ENCODE measurements at places on chromosomes 12 and 14.

GRCh38 chr12:106309671-106310505 lies 7.4 kb downstream of the TCP11L2 start:
- no peak for DNase-seq

- no peak for DNase-seq
Observed at GRCh38 chr12:119156401-119157044, 22.2 kb upstream of the HSPB8 start.

DNA sequence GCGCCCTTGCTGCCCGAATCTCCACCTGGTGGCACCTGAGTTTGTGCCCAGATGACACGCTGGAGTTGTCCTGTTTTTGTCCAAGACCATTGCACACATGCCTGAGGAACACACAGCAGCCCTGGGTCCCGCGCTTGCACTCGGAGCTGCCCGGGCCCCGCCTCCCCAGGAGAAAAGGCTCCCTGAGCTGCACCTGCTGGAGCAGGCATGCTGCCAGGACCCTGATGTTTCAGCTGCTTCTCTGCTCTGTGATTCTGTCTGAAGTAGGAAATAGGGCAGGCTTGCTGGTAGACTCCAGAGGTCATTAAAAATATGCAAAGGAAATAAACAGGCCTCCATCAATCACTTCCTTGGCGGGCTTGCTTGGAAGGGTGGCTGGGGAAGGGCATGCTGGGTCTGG lies 271.6 kb downstream of the CACNA1C start:
- no peak for DNase-seq

- no peak for DNase-seq
Observed at GRCh38 chr14:23396126-23396525, 11.9 kb downstream of the MYH6 start.

DNA sequence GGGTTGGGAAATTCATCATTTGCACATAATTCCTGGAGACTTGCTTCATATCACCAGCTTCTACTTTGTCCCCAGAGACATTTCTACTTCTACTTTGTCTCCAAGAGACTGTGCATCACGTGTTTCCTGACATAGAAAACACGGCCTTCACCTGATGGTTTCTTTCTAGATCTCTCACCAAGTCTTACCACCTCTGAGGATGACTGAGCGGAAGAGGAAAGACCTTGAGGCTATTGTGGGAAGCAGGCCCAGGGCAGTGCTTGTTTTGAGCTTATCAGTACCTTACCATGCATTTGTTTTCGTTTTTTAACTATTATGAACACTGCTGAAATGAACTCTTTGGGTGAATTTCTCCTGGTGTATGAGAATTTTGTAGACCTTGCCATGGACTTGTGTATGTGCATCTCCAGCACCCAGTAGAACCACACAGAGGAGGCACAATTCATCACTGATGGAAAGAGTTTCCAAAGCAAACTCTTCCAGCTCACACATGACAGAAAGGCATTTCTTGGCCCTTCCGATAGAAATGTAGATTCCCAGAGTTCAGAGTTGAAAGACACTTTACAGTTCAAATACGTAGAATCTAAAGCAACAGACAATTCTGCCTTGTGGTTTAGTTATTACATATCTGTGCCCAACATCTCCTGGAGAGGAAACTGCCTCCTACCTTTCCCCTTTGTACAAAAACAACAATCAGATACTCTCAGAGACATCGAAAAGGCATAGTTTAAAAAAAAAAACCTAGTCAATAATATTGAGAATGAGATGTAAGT lies 434.7 kb downstream of the FUT8 start:
- DNase-seq = peak; percentile 83

DNA sequence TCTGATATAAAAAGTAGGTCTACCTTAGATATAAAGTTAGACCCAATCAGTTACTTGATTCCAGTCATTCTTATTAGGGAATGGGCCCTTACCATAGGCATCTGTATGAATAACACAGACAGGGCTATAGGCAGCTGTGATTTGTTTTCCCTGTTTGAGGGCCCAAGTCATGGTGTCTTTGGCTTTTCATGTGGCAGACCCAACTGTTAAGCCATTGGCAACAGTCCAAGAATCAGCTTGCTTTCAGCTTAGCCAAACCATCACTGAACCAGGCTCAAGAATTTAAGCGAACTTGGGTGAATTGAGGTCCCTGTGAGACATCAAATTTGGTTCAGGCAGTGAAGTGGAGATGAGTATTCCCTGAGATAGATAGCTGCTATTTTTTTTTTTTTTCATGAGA lies 111.2 kb downstream of the LRRIQ1 start:
- no peak for DNase-seq

- no peak for DNase-seq
Observed at GRCh38 chr12:67980391-67980790, 8.9 kb upstream of the IFNG-AS1 start.

DNA sequence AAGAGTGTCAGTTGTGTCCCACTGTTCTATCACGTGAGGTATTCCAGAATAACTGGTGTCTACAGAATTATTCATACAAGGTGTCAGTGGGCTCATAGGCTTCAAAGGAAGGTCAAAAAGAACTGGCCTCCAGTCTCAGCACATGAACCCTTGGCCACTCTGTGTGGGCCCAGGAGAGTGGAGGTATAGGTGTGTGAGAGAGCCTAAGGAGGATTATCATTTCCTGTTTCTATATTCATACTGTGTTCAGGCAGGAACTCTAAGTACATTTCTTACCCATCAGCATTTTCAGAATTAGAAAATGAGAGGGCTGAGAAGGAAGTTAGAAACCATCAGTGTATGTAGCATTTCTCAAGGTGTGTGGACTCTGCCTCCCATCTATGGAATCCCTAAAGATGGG lies 87.0 kb downstream of the BTG1 start:
- no peak for DNase-seq

DNA sequence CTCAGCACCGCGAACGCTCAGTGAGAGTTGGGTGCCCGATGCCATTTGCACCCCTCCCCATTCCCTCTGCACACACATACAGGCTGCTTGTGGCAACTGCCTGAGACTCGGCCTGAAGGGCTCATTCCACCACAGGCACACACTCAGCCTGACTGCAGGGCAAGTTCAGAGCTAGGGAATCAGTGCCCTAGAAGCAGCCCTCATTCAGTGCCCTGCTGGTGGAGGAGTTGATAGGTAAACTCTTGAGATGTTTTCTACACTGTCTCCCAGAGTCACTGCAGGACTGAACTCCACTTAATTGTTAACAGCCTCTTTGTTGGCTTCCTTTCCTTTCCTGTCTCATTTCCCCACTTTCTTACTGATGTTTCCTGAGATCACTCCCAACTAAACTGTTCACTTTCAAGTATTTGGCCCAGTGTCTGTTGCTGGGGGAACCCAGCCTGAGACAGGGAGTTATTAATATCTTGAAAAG lies 16.9 kb downstream of the PPP1R36 start:
- no peak for DNase-seq

- DNase-seq = no peak
Observed at GRCh38 chr12:76035045-76035444, 3.5 kb upstream of the PHLDA1 start.

- peak; percentile 47 for DNase-seq
Observed at GRCh38 chr14:62117010-62117750, 355.0 kb downstream of the SNAPC1 start.

GRCh38 chr14:91402348-91402747 lies 15.3 kb downstream of the CCDC88C start:
- DNase-seq = no peak

- no peak for DNase-seq
Observed at GRCh38 chr14:99075061-99075460, 196.9 kb downstream of the BCL11B start.

DNA sequence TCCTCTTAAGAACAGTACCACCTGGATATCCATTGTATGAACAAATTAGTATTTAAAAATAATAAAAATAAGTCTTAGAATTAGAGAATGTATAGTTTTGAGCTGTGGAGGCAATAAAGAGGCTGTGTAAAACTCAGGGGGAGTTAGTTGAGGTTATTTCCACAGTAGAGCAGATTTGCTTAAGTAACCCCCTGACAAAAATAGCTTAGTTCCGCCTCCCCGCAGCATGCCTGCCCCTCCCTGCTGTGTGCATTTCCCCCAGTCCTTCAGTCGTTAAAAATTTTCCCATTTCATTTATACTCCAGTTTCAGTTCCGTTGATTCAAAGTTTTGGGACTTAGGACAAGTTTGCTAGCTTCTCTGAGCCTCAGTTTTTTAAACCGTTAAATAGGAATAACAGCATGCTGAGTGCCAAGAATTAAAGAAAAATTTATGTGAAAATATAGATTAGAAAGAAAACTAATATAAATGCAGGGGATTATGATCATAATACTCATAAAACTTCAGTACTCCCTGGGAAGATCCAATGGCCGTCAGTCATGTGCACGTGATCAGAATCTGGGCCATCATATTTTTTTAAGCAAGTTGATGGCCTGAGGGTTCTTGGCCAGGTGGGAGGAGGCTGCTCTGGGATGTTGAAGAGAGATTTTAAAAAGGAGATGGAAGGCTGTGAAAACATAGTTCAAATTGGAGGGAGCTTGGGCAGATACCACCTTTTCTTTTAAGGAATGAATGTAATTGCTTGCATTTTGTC lies 14.5 kb upstream of the SLC38A2 start:
- no peak for DNase-seq

DNA sequence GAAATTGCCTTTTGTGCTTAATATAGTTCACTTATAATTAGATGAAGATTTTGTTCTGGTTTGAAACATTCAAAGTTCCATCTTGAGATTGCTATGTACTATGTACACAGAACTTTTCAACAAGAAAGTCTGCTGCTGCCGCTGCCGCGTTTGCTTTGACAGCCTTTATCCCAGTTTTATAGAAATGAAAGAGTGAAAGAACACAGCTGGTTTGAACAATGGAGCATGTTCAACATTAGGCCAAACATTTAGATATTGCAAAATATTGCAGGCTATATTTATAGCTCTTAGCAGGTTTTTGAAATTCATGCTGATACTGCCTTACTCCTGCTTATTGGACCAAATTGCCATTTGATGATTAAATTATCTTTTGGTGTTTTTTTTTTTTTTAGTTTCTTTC lies 299.8 kb upstream of the PRKD1 start:
- no peak for DNase-seq

- no peak for DNase-seq
Observed at GRCh38 chr14:99080306-99080705, 191.7 kb downstream of the BCL11B start.

DNA sequence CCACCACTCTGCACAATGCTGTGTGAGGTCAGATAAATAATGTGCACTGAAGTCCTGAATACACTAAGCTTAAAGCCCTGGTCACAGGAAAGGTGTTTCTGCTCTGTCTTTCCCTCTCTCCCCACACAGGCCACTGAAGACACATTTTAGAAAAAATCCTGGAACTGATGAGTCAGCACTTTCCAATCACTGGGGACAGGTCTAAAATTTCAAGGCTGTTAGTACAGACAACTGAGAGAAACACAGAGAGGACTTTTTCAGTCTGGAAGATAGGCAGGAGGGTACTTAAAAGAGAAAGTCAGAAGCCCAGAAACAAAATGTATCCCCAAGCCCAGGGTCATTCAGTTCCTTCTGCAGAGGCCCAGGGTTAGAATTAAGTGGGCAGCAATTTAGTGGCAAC lies 333.9 kb upstream of the CCDC196 start:
- no peak for DNase-seq

DNA sequence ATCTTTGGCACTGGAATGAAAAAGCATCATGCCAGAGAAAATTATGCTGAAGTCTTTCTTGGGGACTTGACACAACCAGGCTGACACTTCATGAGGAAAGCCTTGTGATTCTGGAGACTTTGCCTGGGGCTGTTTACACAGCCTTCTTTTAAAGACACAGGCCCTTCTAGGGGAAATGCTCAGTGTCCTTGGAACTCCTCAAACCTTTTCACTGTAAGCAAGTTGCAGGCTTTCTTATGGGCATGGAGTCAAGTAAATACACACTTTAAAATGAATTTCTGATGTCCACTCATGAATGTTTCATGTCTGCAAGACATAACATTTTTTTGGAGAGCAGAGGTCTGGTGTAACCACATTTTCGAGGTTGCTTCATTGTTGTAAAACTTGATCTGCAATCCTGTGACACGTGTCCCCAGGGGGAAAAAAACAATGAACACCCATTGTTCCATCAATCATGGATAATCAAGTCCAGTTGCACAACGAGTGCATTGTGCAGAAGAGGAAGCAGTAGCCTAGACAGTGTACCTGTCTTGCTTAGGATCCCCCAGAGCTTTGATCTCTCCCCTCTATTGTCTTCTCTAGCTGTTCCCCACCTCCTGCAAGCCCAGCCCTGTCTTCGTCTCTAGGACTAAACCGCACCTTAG lies 155.1 kb upstream of the PRICKLE1 start:
- DNase-seq = no peak

DNA sequence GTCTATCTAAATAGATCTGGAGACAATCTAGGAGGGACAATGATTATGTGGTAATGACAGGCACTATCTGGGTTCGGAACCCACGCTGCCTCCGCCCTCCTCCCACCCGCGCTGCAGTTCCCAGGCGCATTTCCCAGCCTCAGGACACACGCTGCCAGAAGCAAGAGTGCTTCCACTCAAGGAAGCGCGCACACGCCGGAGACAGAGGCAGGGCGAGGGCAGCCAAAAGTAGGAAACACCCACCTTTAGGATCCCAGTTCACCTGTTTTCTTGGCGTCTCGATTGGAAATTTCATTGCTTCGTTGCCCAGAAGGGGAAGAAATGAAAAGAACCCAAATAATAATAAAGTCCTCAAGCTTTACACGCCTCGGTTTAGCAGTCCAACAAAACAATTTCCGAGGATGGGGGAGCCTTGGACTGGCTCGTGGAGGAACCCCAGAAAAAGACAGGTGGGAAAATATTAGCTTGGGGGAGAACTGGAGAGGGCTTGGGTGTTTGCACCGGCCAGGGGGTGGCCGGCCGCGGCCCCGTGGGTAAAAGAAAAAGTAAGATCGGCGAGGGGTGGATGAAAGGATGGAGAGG lies 474 bp downstream of the KCNK10 start:
- no peak for DNase-seq

- no peak for DNase-seq
Observed at GRCh38 chr12:74847169-74847568, 309.5 kb downstream of the ATXN7L3B start.

- no peak for DNase-seq
Observed at GRCh38 chr12:48183876-48184548, 568 bp downstream of the CCDC184 start.

DNA sequence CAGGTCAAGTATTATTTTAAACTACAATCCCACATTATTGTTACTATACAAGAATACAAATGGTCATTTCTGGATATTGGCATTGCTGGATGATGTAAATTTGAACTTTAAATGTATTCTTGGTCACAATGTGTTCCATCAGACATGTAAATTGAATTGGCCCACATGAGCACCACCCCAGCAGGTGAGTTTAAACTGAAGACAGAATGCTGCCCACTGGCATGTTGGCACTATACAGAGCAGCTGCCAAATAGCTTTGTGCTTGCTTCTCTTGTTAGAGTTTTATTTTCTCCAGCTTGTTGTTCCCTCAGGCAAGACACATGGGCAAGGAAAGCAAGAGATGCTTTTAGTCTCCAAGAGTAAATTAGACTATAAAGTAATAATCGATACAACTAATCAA lies 98.6 kb downstream of the C12orf50 start:
- no peak for DNase-seq

GRCh38 chr14:103071544-103072251 lies 12.3 kb upstream of the LBHD2 start:
- DNase-seq = no peak

- DNase-seq = no peak
Observed at GRCh38 chr12:25311506-25311905, 60.8 kb upstream of the KRAS start.

GRCh38 chr14:105495990-105496830 lies 5.2 kb downstream of the TEDC1 start:
- DNase-seq = no peak

Measured in activated CD4-positive, alpha-beta T cell treated with anti-CD3 and anti-CD28 coated beads, Interleukin-2, Interleukin-4, amounts not matched to agents 100 ng/mL and 50 ng/mL, durations not matched to agents 16 hours and 8 hours (primary cell).